ENCODE measurements at places on chromosomes 7 and 10.

- no peak for DNase-seq
Measured at GRCh38 chr7:122942765-122943164, 52.7 kb downstream of the TAS2R16 start.

DNA sequence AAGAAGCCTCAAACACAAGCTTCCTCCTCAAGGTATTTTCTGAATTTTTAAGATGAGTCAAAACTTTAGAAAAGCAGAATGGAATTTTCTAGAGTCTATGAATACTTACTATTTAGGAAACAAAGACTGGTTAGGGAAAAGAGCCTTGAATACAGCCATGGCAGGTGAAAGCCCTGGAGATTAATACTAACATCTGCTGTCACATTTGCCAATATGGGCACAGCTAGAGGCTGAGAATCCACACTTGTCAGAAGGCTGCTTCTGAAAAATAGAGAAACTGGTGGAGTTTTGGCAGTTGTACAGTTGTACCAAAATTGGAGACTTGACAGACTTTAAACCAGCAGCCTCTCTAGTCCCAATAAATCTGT lies 24.3 kb upstream of the CNNM1 start:
- no peak for DNase-seq

DNA sequence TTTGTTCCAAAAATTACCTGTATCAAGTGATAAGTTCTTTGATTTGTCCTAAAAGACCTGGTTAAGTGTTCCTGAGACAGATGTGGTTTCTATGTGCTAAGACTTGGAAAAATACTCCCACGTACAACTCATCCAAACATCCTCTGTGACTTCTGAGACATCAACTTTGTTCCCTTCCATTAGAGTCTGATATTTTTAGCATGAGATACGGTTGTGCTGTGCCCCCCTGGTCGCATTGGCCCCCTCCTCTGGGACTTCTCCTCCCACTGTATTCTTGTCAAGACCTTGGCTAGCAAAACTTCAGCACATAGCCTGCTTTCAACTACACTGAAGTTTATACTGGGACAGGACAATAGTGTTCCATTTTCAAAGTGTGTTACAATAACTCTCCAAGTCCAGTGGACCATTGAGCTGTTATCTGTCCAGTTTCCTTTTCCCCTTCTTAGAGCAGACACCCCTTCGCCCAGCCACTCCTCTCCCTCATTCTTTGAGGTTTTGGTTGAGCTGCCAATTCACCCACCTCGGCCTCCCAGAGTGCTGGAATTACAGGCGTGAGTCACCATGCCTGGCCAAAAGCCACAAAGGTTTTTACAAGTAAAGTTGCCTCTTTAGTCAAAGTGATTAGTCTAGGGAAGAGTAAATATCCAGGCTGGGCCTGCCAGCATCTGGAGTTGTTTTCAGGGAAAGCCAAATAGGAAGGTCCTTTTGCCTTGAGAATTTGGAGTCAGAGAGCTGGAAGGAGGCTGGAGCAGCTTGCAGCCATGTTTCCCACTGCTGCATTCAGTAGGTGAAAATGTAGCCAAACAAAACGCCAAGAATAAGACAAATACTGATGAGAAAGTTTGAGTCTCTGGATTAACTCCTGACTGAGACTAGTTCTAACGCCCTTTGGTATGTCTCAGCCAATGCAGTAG lies 17.8 kb upstream of the PDLIM1 start:
- no peak for DNase-seq

DNA sequence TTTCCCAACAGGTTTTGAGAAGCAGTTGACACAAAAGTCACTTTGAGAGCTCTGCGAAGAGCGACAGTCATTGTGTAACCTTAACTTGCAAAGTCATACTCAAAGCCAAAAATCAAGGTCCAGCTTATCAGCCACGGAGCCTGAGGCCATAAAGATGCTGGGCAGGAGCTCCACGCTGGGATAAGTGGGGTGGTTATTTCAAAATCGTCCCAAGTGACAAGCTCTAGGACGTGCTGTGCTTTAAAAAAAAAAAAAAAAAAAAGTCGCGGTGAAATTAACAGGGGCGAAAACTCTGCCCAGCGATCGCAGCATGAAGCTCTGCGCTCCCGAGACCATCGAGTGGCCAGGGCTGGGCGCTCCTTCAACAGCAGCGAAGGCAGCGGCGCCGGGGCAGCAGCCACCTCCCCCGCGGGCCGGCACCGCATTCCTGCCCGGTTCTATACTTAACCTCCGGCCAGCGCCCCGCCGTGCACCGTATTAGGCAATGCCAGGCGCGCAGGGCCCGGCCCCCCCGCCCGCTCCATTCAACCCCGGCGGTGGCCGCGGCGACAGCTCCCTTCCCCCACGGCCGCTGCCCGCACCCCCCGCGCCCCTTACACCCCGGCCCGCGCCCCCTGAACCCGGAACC lies 657 bp downstream of the HACD1 start:
- DNase-seq: no peak

GRCh38 chr7:117809958-117810357 lies 63.3 kb downstream of the CTTNBP2 start:
- no peak for DNase-seq

GRCh38 chr7:15755061-15755460 lies 68.6 kb upstream of the MEOX2 start:
- DNase-seq: no peak
